ENCODE measurements at places on chromosomes 6 and 20. TPM values are rescaled to one million over a fixed set of nuclear protein-coding genes. Genes with fewer than 3 reads are reported as not detected.

The OR2B2 gene
- total RNA-seq: not detected

The POM121L2 gene
- total RNA-seq: not detected

The MEI4 gene
- not detected for total RNA-seq

The DACT2 gene
- not detected for total RNA-seq

The RNF146 gene
- 35.0 TPM for total RNA-seq

The SAMD3 gene
- total RNA-seq: 3.1 TPM

The SEL1L2 gene
- total RNA-seq: not detected

The FOXS1 gene
- total RNA-seq: not detected

The SLC4A11 gene
- total RNA-seq: 0.28 TPM

The LSM14B gene
- 23.7 TPM for total RNA-seq

The EGFL8 gene
- 0.18 TPM for total RNA-seq
